ENCODE measurements at places on chromosomes 4 and X.

DNA sequence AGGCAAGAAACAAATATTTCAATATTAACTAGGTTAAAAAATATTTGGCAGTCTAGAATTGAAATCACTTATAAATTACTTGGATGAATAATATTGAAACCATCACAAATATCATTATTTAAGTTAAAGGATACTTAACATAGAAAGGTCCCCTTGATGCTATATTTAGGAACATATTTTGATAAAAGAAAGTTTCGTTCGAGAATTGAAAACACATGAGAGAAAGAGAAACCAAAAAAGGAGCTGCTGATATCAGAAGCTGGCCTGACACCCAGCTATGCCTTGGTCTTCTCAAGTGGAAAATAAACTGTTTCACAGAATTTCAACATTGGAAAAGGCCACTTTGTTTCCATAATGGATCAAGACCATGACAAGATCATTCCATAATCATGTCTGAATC lies 762.4 kb downstream of the DMD start:
- DNase-seq, result no peak

DNA sequence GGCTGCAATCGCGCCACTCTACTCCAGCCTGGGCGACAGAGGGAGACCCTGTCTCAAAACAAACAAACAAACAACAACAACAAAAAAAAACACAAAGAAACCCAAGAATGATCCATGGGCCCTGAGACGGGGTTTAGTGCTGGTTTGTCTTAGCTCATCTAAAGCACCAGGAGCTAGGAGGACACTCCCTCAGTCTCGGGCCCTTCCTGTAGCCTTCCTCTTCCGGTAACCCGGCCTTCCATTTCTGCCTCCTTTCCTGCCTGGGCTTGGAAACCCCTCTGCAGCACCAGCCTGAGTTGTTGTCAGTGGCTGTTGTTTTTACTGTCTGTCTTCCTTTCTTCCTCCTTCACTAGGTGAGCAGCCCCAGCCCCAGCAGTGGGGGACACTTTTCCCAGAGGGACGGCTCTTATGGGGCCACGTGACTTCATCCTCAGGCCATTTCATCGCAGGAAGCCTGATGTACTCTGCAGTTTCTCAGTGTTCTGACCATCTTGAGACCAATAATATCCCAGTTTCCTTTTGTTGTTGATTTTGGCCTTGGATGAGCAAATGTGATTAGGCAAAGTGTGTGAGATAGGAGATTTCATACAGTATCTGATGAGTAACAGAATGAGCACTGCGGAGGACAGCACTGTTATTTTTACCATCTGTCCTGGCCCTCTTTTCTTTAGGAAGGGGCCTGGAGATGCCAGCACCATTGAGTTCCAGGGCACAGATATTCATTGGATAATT lies 90.1 kb downstream of the ANAPC4 start:
- DNase-seq, result no peak

DNA sequence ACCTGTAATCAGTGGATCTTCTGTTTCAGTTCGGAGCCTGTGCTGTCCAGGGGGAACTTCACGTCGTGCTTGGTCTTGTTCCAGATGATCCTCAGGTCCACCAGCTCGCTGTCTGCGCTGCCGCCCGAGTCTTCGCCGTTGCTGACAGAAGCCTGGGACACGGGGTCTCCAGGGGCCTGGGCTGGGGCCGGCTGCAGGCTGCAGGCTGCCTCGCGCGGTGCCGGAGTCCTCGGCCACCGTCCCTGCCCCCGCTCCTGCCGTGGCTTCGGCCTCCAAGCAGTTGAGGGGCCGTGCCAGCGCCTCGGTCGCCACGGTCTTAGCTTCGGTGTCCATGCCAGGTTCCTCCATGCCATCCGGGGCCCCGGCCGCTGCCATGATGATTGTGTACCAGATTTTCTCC lies 37.3 kb upstream of the CCNI start:
- no peak for DNase-seq

DNA sequence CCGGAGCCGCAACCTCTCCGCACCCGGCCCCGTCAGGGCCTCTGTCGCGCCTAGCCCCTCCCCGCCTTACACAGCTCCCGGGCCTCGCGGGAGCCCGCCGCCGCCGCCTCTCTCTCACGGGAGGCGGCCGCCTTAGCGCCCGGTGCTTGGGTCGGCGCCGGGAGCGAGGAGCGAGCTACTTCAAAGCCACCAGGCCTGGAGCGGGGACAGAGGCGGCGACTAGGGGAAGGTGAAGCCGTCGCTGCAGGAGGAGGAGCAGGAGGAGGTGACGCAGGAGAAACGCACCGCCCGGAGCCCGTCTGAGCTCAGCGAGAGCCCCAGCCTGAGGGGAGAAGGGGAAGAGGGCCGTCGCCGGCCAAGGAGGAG lies 250 bp downstream of the USP9X start:
- DNase-seq, result peak; percentile 18

DNA sequence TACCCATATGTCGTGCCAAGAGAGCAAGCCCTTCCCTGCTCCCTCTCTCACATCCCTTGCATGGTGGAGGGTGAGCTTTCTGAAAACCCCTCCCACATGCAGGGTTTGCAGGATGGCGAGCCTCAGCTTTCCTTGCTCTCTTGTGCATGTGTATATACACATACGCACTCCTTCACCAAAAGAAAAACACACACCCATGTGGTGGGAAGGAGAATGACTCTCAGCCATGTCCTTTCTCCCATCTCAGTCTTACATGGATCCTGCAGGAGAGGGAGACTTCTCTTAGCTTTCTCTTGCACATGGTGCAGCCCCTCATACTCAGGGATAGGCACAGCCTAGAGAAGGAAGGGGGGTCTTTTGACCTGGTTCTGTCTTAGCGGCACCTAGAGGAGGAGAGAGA lies 81.1 kb downstream of the CLCN5 start:
- DNase-seq, result no peak

- DNase-seq, result no peak
These were observed 55.1 kb downstream of the RAB40A start for GRCh38 chrX:103464072-103464773.

GRCh38 chr4:159516556-159517140 lies 413.8 kb downstream of the RAPGEF2 start:
- no peak for DNase-seq

DNA sequence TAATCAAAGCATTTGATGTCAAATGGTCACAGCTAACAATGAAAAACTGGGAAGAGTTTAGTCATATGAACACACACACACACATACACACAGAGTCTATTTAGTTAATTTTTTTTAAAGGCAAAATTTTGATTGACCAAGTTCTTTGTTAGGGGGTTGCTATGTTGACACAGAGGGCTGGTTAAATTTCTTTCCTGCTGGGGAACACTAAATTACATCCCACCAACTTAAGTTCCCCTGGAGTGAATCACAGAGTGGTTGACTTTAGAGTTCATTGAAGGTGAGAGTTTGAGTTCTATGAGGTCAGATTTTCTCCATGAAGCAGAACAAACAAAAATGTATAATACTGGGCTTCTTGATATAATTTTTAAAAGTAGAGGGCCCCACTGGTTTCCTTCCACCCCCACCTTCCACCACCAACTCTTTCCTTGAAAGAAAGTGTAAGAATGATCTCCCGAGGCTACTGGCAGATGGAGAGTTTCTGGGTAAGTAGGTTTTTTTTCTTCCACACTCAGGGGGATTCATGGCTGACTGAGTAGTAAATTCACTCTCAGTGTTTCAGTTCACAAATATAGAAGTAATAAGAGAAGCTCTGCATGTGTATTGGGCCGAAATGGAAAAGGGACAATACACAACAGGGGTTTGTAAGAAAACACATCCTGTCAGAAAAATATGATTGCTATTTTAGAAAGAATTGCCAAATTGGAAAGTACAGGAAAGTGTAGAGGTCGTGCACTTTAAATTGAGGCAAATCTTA lies 917.0 kb upstream of the LCORL start:
- no peak for DNase-seq

- no peak for DNase-seq
These were observed 907 bp upstream of the ATP10D start for GRCh38 chr4:47484168-47484567.

DNA sequence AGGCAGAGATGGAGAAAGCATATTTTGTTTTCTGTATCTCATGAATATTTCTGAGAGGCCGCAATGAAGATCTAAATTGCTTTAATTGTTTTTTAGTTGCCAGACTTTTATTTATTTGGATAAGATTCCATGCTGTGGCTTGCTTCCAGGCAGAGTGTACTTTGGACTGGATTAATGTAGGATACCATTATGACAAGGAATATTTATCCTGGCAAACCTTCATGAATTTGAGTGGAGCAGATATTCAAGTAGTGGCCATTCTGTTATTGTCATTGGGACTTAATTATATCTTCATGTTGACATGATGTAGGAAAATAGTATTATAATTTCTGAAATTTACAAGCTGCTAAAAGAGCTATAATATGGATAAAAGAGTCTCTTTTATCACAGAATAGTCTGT lies 182.9 kb downstream of the C4orf33 start:
- DNase-seq, result no peak

DNA sequence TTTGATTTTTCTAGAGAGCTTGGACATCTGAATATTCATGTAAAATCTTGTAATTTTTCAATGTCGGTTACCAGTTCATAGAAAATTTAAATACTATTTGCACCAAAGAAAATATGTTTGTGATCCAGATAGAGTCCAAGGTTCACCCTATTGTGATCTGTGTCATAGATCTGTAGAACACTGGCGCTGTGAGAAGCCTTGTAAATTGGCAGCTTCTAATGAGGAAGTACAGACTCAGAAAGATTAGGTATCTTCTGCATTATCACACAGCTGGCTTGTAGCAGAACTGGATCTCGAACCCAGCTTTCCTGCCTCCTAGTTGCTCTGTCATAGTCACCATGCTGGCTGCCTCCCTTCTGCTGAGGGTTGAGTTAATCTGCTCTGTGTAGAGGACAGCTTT lies 106.5 kb upstream of the PAK3 start:
- no peak for DNase-seq

DNA sequence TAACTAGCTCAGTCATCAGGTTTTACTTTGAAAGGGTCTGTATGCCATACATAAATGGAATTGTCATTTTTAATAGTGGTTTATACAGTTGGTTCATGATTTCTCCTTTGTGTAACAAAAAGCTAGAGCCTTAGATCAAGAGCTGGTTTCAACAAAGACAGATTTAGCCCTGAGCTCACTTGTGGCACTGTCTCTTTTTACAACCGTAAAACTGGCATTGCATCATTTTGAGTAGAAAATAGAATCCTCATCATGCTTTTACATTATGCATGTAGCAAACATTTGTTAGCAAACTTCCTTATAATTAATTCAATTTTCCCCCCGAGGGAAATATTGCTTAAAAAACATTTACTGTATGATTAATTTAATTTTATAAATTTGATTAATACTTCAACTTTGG lies 1871.5 kb downstream of the ARAP2 start:
- DNase-seq, result no peak

DNA sequence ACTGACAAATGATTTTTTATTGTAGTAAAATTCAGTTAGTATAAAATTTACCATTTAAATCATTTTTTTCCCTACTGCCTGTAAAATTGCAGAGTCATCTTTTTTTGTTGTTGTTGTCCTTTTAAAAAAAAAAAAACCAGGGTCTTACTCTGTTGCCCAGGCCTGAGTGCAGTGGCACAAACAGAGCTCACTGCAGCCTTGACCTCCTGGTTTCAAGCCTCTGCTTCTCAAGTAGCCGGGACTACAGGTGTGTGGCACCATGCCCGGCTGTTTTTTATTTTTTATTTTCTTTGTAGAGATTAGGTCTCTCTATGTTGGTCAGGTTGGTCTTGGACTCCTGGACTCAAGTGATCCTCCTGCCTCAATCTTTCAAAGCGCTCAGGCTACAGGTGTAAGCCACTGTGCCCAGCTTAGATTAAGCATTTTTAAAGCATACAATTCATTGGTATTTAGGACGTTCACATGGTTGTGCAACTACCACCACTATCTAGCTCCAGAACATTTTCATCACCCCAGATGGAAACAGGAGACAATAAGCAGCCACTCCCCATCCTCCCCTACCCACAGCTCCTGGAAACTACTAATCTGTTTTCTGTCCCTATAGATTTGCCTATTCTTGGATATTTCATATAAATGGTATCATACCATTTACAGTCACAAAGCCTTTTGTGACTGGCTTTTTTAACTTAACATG lies 59.7 kb upstream of the PGRMC2 start:
- no peak for DNase-seq

DNA sequence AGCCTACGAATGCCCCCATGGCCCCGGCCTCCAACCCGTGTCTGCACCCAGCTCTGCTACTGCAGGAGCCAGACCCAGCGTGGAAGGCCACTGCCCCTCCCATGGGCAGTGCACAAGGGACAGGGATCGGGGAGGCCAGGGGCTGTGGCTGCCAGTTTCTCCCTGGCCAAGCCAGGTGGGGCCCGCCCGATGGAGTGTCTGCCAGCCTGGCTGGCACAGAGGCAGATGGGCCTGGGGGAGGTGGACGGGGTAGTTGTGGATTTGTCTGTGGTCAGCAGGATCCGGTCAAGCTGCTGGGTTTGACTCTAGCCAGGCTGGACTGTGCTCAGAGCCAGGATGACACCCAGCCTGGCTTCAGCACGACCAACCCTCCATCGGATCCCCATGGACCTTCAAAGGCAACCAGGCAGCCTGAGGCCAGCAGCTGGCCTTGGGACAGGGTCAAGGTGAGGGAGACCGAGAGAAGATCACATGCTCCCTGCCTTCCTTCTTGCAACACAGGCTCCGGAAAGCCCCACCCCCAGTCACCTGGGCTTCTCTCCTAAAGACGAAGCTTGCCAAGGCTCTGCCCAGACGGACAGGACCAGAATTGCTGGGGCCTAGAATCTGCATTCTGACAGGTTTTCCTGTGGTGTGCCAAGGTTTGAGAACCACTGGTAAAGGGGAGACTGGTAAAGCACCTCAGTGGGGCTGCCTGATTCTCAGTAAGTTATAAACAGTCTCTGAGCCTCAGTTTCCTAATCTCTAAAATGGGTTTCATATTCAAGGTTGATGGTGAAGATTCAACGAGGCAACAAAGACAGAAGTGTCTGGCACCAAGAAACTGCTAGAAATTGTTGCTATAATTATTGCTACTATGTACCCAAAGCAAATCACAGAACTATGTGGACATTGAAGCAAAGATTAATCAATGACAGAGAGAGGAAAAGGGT lies 78.6 kb downstream of the PPP2R2C start:
- DNase-seq, result no peak

DNA sequence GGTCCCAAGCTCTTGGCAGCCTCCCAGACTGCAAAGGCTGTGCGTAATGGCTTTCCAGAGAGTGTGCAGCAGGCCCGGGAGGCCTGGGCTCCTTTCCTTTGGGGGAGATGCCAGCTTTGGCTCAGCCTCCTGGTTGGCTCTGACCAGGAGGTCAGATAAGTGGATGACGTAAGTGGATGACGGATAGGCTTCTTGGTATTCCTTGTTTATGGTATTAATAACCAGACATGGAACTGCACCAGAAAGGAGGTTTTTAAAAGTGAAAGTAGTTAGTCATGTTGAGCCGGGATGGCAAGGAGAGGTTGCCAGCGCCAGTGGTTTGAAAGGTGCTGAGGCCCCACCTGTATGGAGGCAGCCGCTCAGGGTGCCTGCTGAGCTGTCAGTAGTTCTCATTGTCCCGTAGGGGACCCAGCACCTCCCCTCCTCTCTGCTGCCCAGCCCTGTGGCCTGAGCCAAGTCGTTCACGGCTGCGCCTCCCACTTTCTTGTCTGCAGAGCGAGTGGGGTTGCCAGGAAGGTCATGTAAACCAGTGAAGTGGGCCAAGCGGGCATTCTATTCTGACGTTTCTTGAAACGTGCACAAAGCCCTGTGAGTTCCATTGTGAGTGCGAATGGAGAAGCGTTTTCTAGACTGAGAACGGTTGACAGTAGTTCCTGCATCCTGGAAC lies 28.7 kb upstream of the STOX2 start:
- no peak for DNase-seq

Measured in stimulated activated CD4-positive, alpha-beta T cell treated with anti-CD3 and anti-CD28 coated beads, Interleukin-15, amount 100 ng/mL, for 1 hour (primary cell).